ENCODE measurements at places on chromosomes 3 and 15.
A peak's percentile ranks its signal among the peaks of the same experiment; 100 is the strongest.

- no peak for DNase-seq
These were observed 2.2 kb downstream of the VPS8 start for GRCh38 chr3:184814214-184814613.

DNA sequence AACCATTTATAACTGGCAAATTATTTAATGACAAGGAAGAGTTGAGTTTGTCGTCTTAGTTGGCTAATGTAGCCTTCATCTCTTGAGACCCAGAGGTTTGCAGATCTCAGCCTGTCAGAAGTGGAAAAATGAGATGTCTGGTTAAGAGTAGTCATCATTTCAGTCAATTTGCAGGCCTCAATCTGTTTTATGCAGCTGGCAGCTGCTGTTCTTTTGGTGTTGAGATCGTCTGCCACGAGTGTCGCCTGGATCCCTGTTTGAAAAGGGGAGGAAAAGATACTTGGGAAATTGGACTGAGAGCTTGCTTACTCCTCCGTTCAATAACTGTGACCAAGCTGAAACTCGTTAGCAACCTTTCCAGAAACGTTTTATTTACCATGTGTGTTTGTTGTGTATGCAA, 2.3 kb downstream of the PHLDB2 start:
- no peak for DNase-seq

- no peak for DNase-seq
These were observed 183.2 kb upstream of the NR2E3 start for GRCh38 chr15:71627188-71627587.

DNA sequence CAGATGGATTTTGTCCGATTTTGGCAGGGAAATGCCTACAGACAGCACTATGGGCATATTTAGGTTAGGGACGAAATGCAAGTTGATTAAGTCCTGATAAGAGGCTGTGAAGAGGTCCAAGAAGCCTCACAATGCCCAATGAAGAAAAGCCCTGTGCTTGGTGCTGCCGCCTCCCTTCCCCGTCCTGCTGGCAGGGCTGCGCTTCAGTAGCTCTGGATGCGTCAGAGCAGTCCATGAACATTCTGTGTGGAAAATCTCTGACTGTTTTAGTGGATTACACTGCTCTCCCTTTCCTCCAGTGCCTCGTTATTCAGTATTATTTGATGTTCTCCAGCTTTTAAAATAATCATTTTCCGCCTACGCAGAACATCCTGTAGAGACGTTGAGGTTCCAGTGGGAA, 39.6 kb downstream of the MLH1 start:
- DNase-seq, result no peak

DNA sequence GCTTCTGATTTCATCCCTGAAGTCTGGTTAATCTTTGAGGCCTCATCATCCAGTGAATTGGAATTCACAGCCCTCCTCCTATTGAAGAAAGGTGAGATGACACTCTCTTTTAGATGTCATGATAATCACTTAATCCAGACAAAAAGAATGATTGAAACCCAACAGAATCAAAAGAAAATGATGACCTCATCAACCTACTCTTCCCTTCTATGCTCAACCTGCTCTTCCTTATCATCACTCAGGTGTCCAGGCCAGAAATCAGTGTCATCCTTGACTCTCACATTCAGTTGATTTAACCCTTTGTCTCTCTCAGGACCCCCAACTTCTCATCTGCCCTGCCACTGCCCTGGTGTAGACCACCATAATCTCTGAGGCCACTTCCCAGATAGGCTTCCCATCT, 11.8 kb downstream of the PLA2G4E start:
- DNase-seq, result no peak

- peak; percentile 79 for DNase-seq
These were observed at the start of gene CMTM6 for GRCh38 chr3:32502118-32502945. CMTM6 (minus strand) TSS chr3:32502852; CDS start chr3:32502745, 107 bp downstream.

DNA sequence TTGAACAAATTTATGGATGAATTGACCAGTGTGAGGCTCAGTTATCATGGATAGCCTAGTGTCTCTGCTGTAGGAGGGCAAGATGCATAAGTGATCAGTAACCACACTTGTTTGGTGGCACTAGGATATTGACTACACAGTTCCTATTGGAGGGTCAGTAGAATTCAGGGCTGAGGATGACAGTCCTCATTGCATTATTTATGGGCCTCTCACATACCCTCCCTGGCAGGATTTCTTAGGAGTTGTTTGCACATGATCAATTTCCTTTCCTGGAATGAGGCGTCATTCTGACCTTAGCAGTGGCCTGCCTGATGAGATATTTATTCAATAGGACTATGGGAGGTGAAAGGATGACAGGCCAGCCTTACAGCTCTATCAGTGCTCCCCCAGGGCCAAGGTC, 125.1 kb upstream of the AGBL1 start:
- DNase-seq, result no peak

- no peak for DNase-seq
These were observed 209.2 kb upstream of the TPRG1 start for GRCh38 chr3:188962253-188963247.

GRCh38 chr3:142117056-142117851, 32.1 kb downstream of the TFDP2 start:
- DNase-seq, result no peak

DNA sequence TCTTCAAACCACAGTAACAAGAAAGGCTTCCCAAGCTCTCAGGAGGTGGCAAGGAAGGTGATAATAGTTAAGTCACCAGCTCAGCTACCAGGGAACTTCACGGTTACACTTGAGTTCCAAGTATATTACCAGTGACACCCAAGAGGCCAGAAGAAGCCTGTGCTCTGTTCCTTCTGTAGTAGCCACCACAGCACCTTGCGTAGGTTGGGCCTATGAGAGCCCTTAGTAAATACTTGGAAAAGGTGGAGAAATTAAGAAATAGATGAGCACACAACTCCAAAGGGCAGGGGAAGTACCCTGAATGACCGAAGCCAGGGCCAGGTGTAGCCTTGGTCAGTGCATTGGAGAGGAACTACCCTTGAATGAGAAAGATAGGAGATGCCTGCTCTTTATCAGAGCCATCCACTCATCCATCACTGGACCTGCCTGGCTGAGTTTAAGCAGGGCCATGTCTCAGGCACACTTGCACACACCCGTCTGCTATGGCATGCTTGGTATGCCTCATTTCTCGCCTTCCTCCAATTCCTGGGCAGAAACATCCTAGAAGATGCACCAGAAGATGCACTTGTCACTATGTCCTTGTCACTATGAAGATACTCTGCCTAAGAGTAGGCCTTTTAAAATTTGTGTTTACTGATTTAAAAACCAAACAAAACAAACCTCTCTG, 32.6 kb upstream of the NDUFB4 start:
- DNase-seq, result no peak

DNA sequence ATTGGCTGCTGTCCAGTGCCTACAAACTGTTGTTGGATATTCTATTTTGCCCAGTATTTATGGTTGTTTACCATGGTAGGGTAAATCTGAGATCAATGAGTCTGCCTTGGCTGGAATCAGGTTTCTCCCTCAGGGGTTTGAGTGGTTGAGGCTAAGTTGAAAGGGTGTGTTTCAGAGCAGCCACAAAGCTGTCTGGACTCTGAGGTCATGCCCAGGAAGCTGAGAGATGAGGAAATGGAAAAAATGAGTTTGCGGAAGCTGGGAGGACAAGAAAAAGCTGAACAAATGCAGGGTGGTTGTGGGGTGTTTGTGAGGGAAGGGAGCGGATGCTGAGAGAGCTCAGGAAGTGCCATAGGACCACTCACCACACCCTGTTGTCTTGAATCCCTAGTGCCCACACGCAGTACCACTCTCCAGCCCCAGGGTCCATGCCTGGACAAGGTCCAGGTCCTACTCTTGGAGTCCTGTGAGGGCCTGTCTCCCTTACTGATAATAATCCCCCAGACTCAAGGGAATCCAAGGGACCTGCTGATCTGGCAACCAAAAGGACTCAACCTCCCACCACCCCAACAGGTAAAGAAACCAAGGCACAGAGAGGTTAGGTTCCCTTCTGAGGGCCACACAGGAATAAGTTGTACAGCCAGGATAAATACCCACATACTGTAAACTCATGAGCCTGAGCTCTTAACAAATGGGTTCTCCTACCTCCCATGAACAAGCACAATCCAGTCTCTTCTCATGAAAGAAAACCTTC, 81.6 kb downstream of the PPCDC start:
- DNase-seq, result no peak

DNA sequence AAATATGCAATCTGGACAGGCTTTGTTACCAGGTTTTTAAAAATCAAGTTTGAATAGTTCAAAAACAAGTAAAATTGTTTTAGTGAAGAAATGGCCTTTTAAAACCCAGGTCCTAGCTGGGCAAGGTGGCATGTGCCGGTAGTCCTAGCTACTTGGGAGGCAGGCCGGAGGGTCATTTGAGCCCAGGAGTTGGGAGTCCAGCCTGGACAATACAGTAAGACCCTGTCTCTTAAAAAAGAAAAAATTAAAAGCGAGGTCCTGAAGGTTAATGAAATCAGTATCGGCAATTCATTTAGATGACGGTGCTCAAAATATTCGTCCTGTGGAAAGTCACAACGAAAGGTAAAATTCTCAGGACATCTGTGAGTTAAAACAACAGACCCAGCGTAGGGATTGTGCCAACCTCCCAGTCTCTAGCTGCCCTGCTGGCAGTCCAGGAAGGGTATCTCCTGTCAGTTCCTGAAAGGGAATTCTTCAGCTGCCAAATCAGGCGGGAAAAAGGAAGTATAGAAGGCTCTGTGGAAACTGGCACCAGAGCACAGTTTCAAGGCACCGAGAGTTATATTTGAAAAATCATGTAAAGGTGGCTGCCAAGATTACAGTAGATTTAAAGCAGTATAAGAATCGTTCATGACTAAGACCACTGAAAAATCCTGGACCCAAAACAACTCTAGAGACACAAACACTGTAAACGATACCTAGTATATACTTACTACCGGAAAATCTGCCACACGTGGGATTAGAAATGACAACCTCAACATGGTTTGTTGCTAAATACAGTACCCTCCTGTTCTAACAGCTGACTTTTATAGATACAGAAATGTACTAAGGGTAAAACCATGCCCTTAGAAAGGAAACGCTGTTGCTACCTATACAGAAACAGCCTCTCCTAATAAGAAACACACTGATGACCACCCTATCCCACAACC, 1.2 kb upstream of the ABHD17C start:
- DNase-seq, result no peak

- DNase-seq, result no peak
These were observed 56.2 kb downstream of the ABHD2 start for GRCh38 chr15:89144491-89144890.

- no peak for DNase-seq
These were observed 105.3 kb downstream of the BBX start for GRCh38 chr3:107627962-107628542.

DNA sequence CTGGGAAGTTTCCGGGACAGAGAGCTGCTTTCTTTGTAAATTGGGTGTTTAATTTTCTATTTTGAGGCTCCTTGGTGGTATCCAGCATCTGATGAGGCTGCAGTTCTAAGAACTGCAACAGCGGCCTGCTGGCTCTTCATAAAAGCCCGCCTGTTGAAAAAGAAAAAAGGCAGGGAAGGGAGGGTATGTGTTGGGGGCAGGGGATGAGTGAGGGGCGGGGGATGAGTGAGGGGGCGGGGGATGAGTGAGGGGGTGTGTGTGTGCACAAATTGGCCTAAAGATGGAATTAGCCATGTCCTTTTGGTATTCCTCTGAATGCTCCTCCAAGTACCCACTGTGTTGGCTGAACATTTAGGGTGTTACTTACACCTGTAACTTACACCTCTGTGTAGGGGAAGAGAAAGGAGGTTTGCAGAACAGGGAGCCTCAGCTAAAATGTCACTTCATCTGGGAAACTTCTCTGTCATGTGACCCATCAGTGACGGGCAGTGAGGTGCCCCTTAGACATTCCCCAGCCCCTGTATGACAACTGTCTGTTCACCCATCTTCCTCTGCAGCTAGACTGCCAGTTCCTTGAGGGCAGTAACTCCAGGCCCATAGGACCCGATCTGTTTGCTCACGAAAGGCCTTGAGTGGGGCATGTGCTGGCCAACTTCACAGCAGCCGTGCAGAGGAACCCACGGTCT, 57.6 kb downstream of the LRIG1 start:
- no peak for DNase-seq

DNA sequence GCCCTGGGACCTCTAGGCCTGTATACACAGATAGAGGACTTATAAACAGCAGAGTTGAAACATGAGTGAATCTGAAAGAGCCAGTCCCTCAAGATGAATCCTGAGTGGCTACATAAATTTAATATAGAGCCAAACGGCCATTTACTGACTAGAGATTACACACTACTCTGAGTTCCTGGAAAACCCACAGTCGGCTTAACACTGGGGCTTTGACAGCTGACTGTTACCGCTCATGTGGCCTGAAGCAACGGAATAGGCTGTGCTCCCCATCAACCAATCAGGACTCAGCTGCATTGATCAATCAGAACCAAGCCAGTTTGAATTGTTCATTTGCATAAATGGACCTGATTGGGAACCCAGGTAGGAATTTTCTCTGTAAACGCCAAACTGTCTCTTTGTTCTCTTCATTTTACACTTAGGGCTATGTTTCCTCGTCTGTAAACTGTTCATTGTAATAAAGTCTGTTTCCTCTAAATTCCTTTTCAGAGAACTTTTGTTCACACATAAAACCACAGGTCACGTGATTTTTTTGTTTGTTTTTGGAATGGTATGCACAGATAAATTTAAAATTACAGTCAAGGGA, 40.5 kb downstream of the CCNL1 start:
- DNase-seq, result no peak

- no peak for DNase-seq
These were observed 25.8 kb downstream of the TMEM43 start for GRCh38 chr3:14150491-14151230.

GRCh38 chr3:175404027-175404426, 544.9 kb downstream of the NAALADL2 start:
- no peak for DNase-seq

DNA sequence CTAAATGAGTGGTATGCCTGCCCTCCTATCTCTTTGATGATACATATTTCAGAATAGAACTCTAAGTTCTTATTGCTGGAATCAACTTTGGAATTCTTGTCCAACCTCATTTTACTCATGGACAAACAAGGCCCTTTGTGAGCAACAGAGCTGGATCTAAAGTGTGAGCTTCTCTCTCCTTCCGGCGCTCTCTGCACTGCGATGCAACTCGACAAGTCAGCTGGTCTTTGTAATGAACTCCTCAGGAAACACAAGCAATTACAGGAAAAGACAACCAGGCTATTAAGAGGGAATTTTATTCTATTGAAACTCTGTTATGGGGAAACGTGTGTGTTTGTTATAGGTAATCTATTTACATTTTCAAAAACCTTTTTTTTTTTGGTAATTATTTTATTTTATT, 20.3 kb upstream of the NRROS start:
- no peak for DNase-seq

DNA sequence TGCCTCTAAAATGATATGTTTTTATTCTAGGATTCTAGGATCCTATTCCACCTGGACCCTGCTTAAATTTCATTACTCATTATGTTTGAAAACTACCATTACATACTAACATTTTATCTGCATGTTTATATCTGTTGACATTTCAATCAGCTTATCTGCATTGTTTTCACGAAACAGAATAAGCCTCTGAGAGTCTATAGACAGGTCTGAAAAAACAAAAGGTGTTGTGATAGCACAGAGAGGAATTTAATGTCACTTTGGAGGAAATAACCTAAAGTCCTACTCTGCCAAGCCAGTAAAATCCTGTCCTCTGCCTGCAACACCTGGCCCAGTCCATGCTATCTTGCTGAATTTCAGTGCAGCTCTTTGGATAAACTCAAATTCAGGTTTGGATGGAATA, 315.2 kb downstream of the ZBTB20 start:
- DNase-seq, result no peak

Data from stimulated activated CD4-positive, alpha-beta T cell treated with anti-CD3 and anti-CD28 coated beads, Interleukin-2, amount 100 ng/mL, for 24 hours (primary cell).